Stimulated activated CD4-positive, alpha-beta T cell treated with anti-CD3 and anti-CD28 coated beads, Interleukin-1b, Interleukin-23, amount 100 ng/mL, for 4 hours (primary cell): ENCODE measurements at places on chromosomes 4 and X.

GRCh38 chr4:21097026-21097425 is 396.8 kb downstream of the PACRGL start:
- DNase-seq = no peak

- DNase-seq = no peak
Observed at GRCh38 chrX:110133735-110134370, 130.9 kb downstream of the TMEM164 start.

DNA sequence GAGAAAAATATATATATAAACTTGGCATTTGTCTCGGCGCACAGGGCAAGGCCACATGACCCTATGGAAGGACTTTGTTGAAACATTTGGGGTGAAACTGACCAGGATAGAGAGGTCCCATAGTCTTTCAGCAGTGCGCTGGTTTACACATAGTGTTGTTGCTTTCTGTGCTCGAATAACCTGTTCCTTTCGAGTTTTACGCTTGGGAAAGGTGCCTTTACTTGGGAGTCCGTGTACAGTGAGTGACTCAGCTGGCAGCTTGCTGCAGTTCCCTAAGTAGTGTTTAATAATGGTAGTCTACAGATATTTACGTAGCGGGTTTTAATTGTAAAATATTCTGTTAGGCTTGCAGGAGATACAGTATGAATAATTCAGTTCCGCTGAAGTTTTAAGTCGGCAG is 578 bp downstream of the APOOL start:
- no peak for DNase-seq

- no peak for DNase-seq
Observed at GRCh38 chr4:69860521-69861298, 765 bp upstream of the SULT1E1 start.

DNA sequence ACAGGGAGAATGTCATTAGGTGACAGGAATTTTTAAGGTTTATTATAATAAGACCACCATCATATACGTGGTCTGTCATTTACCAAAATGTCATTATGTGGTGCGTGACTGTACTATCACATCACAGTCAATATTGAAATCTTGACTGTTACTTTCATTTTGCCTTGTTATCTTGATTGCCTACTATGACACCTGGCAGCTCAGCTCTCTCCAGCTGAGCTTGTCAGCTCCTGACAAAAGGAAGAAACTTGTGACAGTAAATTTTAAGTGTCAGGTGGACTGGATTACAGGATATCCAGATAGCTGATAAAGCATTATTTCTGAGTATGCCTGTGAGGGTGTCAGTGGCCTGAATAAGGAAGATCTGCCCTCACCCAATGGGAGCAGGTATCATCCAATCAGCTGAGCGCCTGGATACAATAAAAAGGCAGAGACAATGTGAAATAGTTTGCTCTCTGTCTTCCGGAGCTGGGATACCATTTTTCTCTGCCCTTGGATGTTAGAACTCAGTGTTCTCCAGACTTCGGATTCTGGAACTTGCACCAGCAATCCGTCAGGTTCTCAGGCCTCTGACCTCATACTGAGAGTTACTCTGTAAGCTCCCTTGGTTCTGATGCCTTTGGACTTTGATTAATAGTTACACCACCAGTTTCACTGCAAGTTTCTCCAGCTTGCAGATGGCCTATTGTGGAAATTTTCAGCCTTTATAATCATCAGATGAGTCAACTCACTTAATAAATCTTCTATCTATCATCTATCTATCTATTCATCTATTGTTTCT is 1454.7 kb upstream of the IGFBP7 start:
- DNase-seq = no peak
